Stimulated activated CD8-positive, alpha-beta memory T cell treated with anti-CD3 and anti-CD28 coated beads, Interleukin-2, amount 100 ng/mL, for 48 hours (primary cell): ENCODE measurements at places on chromosomes 5 and 9.

GRCh38 chr5:136780518-136780917, 415.2 kb upstream of the TRPC7 start:
- DNase-seq: no peak

- no peak for DNase-seq
Measured at GRCh38 chr9:94923326-94924089, 197.0 kb downstream of the AOPEP start.

GRCh38 chr9:22354699-22355384, 91.8 kb upstream of the DMRTA1 start:
- no peak for DNase-seq

DNA sequence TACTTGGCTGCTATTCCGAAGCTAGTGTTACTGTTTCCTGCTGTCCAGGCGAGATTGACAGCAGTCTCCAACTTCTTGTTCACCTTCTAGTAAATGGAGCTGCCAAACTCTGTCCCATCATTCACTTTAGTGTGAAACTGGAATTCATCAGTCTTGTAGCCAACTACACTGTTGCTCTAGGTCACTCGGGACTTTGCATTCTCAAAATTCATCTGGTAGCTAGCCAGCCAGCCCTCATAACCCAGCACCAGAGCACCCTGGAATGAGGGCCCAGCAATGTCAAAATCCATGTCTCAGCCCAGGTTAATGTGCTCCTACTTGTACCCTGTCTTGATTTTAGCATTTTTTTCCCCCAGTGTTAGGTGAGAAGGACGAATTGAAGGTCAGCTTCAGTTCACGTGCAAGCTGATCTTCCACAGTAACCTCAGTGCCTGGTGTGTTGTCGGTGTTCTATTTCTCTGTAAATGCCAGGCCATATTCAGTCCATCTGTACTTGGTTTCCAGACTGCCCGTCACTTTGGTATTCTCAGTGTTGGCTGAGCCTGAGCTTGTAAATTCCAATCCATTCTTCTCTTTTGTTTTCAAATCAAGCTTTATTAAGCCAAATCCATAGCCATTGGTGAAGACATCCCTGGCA, 28.9 kb downstream of the ZNF169 start:
- no peak for DNase-seq

- DNase-seq: no peak
Measured at GRCh38 chr9:34572628-34573027, 16.9 kb downstream of the CNTFR start.

GRCh38 chr9:85484235-85484634, 257.5 kb downstream of the AGTPBP1 start:
- DNase-seq: no peak

GRCh38 chr5:137072361-137073115, 426.6 kb downstream of the SPOCK1 start:
- DNase-seq: no peak

GRCh38 chr5:173721601-173722232, 105.3 kb upstream of the BOD1 start:
- DNase-seq: no peak

- no peak for DNase-seq
Measured at GRCh38 chr5:153460421-153460820, 30.0 kb upstream of the GRIA1 start.

DNA sequence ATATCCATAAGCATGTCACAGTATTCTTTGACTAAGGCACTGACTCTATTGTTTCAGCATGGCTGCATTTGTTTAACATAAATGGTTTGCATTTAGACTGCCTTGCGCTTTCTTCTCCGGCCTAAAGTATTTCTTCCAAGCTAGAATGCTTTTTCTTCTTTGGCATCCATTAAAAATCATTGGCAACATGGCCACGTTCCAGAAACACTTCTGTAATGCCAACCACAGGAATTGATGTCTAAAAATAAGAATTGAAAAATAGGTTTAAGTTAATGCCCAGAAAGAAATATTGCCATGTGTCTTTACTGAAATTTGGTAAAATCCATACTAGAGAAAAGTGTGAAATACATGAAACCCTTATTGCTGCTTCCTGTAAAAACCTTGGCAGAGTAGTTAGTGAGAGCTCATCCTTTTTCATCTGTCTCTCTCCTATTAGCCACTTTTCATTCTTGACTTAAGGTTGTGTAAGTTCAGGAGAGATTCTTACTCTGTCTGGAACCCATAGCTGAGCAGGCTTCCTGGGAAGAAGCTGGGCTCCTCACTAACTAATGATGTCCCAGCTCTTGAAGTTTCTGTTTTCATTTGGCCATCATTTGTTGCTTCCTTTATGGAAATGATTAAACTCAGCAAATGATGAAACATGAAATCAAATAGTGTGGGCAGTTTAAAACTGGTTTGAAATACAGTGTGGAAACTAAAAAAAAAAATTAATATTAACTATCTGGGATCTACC, 58.2 kb upstream of the RPS23 start:
- DNase-seq: no peak

DNA sequence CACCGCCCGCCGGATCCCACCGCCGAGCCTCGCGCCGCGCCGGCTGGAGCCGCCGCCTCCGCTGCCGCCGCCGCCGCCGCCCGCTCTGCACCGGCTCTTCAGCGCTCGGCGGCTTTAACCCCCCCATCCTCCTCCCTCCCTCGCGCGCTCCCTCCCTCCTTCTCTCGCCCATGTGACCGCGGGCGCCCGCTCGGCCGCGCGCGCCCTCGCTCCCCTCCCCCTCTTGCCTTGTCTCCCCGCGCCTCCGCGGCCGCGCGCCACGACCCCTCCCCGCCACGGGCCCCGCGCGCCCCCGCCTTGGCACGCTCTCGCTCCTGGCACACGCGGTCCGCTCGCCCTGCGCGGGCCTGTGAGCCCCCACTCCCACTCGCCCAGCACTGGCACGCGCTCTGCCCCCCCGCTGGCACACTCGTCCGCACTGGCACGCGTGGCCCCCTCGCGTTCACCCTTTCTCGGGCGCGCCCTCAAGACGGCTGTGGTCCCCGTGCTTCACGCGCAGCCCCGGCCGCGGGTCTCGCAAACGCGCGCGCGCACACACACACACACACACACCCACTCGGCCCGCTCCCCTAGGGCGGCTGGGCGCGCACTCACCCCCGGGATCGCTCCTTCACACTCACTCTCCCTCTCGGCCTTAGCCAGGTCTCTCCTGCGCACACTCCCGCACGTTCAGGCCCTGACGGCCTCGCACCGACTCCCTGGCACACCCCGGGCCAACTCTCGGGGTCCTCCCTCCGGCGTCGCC, at the start of gene CNTFR:
TSS of gene CNTFR (minus strand) at position 89 of the 745 bp plus-strand sequence. CDS start 20,743 bp downstream, outside the sequence.
- no peak for DNase-seq
